Forelimb muscle (tissue), 1 donor: ENCODE measurements at places on chromosomes 11 and 22.

GRCh38 chr11:103544874-103545273 is 435.6 kb downstream of the DYNC2H1 start:
- DNase-seq, result no peak

DNA sequence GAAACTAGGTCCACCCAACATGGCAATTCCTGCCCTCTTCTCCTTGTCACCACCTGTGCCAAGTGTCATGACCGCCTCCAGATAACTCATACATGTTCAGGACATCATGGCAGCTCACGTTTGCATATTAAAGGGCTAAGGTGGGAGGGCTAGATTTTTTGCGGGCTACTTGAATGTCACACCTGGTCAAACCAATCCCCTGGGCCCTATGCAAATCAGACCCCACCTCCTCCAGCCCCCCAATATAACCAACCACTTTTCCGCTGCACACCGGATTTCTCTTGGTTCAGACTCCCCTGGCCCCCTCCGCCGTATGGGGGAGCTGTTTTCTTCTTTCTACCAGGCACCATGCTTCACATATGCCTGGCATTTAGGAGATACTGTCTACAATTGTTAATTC is 12.6 kb downstream of the UPB1 start:
- DNase-seq, result no peak

DNA sequence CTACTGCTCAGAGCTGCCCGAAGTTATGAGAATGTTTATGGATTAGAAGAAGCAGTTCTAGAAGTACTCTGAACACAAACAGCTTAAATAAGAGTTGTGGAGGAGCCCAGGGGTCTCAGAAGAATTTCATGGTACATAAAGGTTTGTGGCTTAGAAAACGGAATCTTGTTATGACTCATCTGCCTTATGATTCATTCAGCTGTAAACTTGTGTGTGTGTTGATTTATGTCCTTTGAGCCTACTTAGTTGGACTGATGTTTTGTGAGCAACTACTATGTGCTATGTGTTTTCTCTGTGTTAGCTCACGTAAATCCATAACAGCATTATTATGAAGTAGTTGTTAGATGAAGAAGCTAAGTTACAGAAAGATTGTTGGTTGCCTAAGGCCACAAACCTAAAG is 203.7 kb downstream of the PGR start:
- DNase-seq, result no peak

DNA sequence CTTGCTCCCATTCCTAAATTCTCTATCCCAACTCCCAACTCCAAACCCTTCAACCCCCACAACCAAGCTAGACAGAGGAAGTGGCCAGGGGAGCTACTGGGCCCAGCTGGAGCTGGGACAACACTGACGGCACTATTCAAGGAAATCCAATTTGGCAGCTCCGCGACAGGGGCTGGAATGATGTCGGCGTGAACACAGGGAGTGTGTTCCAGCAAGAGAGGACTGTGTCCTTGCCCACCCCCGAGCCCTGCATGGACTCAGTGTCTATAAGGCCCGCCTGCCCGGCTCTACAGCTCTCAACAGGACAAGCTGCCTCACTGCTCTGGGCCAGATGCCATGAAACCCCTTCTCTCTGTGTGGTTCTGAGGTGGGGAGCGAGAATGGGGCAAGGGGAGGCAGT is 11.3 kb downstream of the PCSK7 start:
- no peak for DNase-seq

DNA sequence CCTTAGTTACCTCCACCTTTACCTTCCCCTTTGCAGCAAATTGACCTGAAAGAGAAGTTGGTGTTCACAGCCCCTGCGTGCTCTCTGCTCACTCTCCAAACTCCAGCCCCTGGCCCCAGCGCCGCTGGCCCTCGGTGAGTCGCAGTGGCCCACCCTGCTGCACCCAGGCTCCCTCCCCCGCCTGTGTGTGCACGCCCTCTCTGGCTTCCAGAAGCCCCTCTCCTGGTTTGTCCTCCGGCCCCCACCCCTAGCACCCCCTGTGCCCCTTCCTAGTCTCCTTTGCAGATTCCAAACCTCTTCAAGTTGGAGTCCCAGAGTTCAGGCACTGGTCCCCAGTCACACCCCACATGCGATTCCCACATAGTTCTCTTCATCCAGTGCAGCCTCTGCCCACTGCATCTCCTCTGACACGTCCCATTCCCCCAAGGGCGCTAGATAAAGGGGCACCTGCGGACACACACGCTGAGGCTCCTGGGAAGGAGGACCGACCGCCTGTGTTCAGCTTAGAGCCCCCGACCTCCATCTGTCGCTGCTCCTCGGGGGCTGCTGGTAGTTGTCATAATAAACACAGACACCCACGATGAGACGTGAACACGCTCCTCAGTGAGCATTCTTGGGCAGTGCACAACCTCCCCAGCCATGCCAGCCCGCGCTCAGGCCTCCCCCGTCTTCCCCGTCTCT is 1.5 kb upstream of the PHRF1 start:
- no peak for DNase-seq

- DNase-seq, result no peak
Observed at GRCh38 chr11:88100151-88100550, 75.1 kb downstream of the RAB38 start.

DNA sequence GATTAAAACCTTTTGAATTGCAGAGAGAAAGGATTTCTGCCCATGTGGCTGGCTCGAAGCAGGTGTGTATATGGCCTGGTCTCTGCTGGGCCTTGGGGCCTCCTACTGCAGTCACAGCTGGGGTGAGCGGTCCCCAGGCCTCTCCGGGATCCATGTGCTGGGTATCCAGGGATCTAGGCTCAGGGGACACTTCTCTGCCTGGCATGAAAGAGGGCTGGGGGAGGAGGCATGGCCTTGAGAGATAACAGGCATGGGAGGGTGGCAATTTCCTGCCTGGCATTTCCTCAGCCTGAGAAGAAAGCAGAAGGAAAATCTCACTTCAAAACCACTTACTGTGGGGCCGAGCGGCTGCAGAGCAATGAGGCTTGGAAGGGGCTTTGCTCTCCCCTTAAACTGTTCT is 20.3 kb upstream of the PARVG start:
- DNase-seq, result no peak

DNA sequence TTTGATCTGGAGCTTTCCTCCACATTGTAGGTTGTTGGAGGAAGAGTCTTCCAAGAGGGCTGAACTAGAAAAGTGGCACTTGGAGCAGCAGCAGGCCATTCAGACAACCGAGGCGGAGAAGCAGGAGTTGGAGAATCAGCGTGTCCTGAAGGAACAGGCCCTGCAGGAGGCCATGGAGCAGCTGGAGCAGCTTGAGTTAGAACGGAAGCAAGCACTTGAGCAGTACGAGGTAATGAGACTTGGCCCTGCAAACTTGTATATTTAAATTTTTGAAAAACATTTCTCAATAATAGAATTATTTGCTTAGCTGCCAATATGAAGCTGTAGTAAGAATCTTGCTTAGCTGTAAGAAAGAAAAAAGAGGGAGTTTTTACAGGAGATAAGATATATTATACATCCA is 84.0 kb downstream of the SWAP70 start:
- no peak for DNase-seq
